ENCODE measurements at places on chromosomes 7 and 10.

- DNase-seq, result no peak
Observed at GRCh38 chr10:19449860-19450259, 366.4 kb upstream of the PLXDC2 start.

DNA sequence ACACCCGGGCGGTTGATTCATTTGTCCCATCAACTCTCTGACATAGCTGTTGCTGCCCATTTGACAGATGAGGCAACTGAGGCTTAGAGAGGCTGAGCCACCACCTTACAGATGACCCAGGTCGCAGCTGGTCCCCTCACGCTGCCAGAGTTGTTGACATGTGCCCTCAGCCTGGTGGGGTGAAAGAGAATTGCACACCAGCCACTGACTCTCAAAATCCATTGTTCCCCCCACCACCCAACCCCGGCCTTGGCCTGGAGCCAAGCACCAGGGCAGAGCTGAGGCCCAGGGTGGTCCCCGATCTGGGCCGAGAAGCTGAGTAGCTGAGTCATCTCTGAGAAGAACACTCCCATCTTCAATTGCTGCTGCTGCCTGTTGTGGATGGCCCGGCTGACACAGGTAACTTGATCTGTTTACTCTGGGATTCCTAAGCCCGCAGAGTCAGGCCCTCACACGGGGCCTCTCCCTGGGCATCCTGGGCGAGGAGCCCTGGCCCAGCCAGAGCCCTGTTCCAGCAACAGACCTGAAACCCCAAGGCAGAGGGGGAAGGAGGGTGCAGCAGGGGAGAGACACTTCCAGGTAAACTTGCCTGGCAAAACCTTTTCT, 27.5 kb downstream of the PVRIG start:
- DNase-seq, result no peak

DNA sequence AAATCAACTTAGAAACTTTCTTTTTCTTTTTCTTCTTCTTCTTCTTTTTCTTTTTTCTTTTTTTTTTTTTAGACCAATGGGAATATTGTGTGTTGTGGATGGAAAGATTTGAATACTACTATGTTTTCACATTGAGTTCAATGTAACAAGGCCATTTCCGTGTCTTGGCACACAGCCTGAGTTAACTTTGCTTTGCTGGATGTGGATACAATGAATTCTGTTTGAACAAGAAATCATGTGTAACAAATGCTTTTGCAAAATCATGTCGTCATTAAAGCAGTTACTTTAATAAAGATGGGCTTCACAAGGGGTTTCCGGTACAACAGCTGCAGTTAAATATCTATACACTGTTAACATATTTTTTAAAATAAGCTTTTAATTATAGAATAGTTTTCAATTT, 13.5 kb upstream of the ENTPD1 start:
- DNase-seq, result no peak

GRCh38 chr10:10434312-10434711, 583.4 kb upstream of the CELF2 start:
- no peak for DNase-seq

DNA sequence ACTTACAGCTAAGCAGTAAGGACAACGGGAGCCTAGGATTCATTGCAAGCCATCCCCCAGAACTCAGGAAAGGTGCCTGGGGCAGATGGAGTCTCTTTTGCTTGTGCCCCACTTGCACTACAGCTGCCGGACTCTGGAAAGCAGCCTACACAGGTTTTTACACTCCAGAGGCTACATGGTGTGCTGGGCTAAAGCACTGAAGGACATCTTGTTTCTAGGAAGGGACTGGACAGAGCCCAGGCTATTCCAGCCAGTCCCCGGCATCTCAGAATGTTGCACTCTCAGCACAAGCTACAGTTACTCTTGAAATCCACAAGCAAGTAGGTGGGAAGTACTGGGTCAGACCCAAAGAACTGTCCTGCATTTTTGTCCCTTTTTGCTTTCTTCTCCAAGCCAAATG, 333.1 kb downstream of the TNS3 start:
- DNase-seq, result no peak

DNA sequence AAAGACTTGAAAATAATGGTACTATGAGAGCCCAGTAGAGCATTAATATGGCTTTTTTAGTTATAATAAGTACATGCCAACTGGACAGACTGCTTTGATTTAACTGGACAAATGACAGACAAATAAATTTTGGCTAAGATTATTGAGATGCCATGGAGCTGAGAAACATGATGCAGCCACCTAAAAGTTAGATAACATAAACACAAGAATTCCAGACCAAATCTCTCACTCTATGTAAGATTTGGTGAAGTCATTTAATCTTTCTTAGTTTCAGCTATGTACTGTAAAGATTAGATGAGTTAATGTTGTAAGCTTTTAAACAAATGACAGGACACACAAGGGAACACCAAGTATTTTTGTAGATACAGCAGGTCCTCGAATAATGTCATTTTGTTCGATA, 118.2 kb downstream of the CACNA2D1 start:
- DNase-seq, result no peak

- no peak for DNase-seq
Observed at GRCh38 chr7:93884541-93884940, 6.0 kb downstream of the TFPI2 start.

DNA sequence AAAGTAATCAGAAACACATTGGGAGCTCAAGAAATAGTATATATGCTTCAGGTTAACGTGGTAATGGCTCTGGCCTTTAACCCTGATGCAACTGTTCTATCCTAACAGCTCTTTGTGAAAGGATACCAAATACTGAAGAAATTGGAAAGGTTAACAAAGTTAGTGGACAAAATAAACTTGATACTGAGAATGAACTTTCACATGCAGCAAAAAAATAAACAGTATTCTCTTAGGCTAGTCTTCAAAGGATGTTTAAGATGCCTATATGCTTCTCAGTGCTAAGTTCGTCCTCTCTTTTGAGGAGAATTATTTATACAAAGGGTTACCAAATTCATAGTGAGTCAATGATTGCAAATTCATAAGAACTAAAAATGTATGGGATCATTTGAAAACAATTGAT, 256.2 kb upstream of the FERD3L start:
- DNase-seq, result no peak

DNA sequence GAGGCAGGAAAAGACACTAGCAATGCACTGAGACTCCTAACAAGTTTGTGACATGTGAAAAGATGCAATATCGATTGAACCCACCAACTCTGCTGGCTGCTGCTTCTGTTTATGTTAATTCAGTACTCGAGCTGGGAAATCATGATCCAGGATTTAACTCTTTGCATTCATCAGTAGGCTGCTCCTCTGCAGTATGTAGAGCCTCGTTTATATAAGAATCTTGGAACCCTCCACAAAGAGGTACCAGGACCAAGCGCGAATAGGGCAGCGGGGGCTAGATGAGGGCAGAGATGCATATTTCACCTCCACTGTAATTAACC, 7.8 kb downstream of the PRKAG2 start:
- DNase-seq, result no peak

- no peak for DNase-seq
Observed at GRCh38 chr7:85521108-85521694, 334.3 kb upstream of the SEMA3D start.

DNA sequence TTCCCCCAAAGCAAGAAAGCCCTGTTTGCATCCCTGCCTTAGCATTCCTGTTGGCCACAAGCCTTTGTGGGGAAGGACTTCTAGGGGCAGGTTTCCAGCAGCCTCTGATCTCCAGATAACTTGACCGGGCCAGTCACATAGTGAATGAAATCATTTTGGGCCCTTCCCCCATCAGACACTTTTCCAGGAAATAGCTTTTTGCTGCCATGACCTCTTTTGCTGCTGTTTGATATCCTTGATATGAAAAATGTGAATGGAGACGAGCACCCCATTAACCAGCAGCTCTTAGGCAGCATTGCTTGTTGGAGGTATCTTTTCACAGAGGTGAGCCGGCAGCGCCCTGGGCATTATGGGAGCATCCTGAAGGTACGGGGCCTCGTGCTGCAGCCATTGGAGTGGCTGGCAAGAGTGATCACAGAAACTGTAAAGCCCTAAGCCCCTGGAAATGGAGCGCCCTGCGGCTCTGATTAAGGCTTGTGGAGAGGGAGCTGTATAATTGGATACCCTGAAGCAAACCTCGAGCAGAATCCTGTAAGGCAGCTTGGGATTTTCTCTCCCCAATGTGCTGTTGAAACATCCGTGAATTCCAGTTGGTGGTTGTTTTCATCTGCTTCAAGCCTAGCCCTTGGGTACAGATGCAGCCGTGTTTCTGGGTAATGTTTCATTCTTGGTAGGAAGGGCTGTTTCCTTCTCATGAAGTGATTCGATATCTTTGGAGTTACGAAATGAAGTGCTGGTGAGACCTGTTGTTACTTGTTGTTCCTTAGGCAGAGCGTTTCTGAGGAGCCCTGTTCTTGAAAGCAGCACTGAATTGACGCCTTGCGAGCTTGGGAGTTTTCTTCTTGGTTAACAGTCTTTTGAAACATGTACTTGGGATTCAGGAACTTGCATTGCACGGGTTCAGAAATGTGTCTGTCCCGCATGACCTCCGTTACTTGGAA, 179.0 kb downstream of the PTEN start:
- DNase-seq, result no peak

- DNase-seq, result no peak
Observed at GRCh38 chr7:131608116-131608500, 51.7 kb upstream of the PODXL start.

- DNase-seq, result no peak
Observed at GRCh38 chr10:24256619-24257107, 47.7 kb downstream of the KIAA1217 start.

DNA sequence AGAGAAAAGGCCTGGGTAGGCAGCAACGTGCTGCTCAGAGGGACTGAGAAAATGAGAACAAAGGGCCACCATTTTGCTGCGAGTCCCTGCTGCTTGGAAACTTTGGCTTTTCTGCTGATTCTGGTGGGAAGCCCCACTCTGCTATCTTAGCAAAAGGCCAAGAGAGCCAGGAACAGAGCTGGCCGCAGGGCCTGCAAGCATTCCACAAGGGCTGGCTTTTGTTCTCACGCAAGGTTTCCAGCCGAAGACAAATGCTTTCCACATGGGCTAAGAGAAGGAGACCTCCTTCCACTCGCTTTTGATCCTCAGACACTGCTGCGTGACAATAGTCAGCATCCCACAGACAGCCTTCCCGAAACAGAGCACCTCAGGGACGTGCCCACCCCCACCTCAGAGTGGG, 163.1 kb downstream of the ARHGAP12 start:
- DNase-seq, result no peak

DNA sequence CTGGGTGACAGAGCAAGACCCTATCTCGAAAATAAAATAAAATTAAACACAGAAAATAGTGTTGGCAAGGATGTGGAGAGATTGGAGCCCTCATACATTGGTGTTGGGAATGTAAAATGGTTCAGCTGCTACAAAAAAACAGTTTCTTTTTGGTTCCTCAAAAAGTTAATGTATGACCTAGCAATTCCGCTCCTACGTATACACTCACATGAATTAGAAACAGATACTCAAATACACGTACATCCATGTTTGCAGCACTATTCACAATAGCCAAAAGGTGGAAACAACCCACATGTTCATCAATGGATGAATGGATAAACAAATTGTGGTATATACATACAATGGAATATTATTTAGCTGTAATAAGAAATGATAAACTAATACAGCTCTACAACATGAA, 28.4 kb upstream of the CHCHD3 start:
- no peak for DNase-seq

DNA sequence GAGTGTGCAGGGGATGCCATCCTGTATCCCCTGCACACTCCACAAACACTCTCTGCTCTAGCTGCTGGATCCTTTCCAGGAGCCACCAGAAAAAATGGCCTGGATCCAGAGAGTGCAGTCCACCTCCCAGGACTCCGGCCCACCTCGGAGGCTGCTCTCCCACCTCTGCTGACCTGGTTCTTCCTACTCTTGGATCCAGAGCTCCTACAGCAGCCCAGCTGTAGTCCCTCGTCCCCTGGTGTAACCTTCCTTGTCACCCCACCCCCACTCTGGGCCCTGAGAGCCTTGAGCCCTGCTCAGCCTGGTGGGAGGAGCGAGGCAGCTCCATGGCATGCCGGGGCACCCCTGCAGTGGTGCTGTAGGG, 54.4 kb downstream of the GOLGA7B start:
- no peak for DNase-seq

- DNase-seq, result no peak
Observed at GRCh38 chr10:81570349-81570748, 304.6 kb upstream of the NRG3 start.

GRCh38 chr7:157700231-157701005, 363.6 kb downstream of the DNAJB6 start:
- no peak for DNase-seq

GRCh38 chr7:40644454-40645188, 509.8 kb downstream of the SUGCT start:
- no peak for DNase-seq

DNA sequence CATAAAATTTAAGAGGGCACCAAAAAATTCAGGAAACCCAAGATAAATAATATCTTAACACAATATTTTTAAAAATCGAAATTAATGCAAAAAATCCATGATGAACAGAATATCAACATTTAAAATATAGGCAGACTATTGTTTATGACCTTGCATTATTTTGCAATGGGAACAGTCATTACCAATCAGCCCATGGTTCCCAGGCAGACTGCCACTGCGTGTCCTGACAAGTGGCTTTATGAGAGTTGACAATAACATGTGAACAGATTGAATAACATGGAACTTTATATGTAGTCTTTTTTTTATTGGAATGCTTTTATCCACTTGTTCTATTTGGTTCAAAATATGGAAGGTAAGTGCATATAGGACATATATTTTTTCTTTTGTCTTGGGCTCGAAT, 3.1 kb upstream of the AVPI1 start:
- no peak for DNase-seq

DNA sequence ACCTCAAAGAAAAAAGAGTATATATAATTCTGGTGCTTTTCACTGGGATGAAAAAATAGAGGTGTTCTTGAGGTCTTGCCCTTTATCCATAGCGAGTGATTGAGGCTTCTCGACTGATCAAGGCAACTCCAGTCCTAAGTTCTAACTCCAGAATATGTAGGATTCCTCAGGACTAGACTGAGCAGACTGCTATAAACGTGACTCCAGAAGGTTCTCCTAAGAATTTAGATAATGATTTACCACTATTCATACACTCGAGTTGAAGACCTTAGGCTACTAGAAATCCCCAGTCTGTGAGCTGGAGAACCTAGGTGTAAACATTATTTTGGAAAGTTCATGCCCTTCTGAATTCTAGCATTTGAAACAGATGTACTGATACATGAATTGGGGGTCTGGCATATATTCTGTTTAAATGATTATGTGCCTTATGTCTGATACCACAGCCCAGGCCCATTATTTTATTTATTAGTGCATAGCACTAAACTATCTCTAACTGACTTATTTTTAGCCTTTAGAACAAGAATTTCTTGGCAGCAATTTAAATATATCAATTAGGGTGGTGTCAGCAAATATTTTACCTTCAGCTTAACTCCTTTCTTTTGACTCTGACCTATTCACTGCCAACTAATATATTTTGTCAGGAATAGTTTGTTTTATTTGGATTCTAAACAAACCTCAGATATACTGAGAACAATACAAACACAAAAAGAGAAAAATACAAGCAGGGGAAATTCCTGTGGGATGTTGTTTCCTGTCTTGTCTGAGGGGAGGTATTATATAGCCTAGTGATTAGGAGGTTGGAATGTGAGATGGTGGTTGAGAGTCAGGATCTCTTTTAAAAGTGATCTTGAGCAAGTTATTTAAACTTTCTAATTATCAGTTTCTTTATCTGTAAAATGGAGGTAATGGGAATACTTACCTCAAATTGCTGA, 75.8 kb downstream of the PODXL start:
- DNase-seq, result no peak

- DNase-seq, result no peak
Observed at GRCh38 chr10:118965645-118966044, 63.9 kb upstream of the NANOS1 start.
